ENCODE measurements at places on chromosomes 1 and 21. TPM values are rescaled to one million over a fixed set of nuclear protein-coding genes. Genes with fewer than 3 reads are reported as not detected.

- no peak for DNase-seq
Measured at GRCh38 chr1:74343216-74343615, 108.0 kb downstream of the TNNI3K start.

- DNase-seq, result no peak
Measured at GRCh38 chr1:213256438-213257087, 205.5 kb downstream of the RPS6KC1 start.

The MNDA gene
- total RNA-seq, result not detected

DNA sequence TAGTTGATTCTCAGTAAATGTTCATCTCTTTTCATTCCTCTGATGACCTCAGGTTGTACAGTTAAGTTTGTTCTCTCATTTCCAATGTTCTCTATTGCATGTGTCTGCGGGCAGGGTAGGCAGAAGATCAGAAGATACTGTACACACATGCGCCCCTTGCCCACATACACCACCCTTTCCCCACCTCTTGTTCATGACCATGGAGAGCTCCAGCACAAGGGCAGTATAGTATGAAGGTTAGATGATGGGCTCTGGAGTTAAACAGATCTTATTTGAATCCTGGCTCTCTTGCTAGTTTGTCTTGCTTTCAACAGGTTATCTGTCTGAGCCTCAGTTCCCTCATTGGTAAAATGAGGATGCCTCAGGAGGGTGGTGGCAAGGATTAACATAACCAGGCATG lies 17.8 kb upstream of the PLD5 start:
- no peak for DNase-seq

DNA sequence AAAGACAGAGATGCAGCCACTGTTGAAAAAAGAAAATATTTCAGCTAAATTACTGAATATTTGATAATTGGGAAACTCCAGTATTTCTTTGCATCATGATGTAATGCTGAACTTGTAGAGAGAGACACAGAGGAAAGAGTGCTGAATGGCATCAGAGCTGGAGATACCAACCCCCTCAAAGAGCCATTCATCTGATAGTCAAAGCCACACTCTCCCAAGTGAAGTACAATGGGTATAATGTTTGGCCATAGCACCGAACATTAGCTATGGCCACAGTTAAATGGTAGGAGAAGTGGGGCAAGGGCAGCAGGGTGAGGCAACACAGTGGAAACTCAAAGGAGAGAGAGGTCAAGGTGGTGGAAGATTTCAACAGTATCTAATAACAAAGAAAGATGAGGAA lies 107.5 kb upstream of the TNFSF4 start:
- no peak for DNase-seq

DNA sequence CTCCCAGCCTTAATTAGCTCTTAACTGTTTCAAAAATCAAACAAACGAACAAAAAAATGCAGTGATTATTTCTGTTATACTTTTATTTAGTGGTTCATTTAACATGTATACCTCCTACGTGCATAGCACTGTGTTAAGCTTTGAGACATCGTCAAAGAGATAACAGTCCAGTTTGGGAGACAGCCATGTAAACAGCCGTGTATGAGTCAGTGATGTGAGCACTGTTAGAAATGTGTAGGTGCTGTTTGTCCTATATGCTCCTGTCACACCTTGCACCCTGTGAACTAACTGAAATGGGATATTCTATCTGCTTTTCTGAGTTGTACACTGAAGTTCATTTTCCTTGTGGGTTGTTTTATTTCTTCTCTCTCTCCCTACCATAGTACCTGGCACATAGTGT lies 109.7 kb upstream of the CACYBP start:
- DNase-seq, result no peak

GRCh38 chr1:205477759-205478247 lies 22.0 kb upstream of the BLACAT1 start:
- no peak for DNase-seq

DNA sequence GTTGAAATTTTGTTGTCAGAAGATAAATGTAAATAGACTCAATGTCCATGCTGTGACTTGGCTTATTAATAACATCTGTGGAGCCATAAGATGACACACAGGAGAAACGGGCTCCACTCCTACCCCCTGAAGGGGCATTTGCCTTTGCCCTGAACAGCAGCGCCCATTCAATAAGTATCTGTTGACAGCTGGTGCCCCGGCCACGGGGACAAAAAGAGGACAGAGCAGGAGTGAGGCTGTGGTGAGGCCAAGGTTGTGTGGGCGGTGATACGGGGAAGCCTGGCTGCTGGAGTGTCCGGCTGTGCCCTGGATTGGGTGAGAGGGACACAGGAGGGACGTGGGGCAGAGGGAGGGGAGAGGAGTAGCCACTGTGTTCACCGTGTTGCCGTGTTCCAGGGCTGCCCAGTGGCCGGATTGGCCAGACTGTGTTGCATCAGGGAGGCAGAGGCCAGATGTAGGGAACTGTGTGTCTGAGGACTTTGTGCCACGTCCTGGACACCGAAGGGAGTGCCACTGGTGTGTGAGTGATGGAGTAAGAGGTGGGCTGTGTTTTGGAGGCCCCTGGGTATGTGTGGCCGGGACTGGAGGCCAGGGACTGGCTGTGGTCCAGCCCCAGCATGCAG lies 15.1 kb downstream of the PRMT2 start:
- DNase-seq, result no peak

The CELA2A gene
- total RNA-seq, result not detected

- no peak for DNase-seq
Measured at GRCh38 chr1:54708385-54708784, 7.3 kb upstream of the TTC4 start.

DNA sequence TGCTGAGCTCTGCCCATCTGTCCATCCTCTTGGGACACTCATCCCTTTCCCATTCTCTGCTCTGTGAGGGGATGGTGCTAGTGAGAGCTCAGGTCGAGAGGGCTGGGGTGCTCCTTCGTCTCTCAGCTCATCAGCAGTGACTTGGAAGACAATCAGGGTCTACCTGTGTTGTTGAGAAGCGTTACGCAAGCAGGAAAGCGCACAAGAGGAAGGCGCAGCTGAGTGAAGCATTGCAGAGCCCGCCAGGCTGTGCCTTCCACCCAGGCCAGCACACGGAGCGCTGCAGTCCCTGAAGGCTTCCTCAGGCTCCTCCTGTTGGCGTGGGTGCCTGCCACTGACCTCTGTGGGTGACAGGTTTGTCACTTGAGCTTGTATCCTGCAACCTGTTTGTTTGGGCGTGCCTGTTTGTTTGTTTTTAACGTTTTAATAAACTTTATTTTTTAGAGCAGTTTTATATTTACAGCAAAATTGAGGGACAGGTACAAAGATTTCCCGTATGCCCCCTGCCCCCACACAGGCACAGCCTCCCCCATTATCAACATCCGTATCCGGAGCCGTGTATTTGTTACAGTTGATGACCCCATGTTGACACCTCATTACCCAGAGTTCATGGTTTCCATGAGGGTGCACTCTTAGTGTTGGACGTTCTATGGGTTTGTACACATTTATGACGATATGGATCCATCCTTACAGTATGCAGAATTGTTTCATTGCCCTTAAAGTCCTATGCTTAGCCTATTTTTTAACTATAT lies 36.7 kb downstream of the ADARB1 start:
- DNase-seq, result no peak

DNA sequence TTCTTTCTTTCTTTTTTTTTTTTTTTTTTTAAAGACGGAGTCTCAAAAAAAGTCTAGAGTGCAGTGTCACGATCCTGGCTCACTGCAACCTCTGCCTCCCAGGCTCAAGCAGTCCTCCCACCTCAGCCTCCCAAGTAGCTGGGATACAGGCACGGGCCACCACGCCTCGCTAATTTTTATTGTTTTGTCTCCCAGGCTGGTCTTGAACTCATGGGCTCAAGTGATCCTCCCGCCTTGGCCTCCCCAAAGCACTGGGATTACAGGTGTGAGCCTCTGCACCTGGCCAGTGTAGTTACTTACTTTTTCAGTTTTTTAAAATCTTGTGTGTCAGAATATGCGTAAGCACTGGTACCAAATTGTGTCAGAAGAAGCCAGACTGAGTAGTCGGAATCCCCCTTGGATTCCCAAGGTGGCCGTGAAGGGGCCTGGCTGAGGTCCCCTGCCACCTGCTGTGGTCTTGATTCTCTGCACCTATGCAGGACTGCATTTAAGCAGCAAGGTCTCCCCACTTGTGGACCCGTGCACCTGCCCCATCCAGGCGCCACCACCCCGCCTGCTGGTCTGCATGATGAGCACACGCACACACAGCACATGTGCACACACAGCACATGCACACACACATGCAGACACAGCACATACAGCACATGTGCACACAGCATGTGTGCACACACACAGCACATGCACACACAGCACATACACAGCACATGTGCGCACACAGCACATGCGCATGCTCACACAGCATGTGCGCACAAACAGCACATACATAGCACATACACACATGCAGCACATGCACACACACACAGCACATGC lies 47.5 kb downstream of the PCNT start:
- DNase-seq, result no peak

The WNT3A gene
- not detected for total RNA-seq

DNA sequence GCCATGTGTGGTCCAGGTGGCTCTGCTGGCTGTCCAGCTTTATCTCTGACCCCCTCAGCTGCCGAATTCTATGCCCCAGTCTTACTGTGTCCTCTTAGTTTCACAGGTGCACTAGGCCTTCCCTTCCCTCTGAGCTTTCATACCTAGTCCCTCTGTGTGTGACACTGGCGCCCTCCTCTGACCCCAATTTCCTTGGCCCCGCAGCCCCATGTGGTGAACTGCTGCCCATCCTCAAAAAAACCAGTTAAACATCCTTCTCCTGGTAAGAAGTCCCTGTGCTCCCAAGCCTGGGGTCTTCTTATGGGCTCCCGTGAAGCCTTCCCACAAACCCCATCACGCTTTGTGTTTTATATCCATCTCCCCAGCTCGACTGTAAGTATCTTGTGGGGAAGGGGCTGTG lies 93.9 kb upstream of the TSPAN2 start:
- no peak for DNase-seq

The NIT1 gene
- total RNA-seq, result 53.9 TPM

The NID1 gene
- total RNA-seq, result 90.3 TPM

The PGBD5 gene
- total RNA-seq, result 19.7 TPM

- DNase-seq, result peak; percentile 50
Measured at GRCh38 chr1:150548632-150549495, at the start of gene ADAMTSL4. TSS of gene ADAMTSL4 (plus strand) at chr1:150549408. CDS start at chr1:150552289, 2,881 bp downstream.

The DNAJC28 gene
- total RNA-seq, result 2.4 TPM

- DNase-seq, result no peak
Measured at GRCh38 chr1:33512226-33513011, 40.0 kb downstream of the ZSCAN20 start.

- DNase-seq, result peak; percentile 46
Measured at GRCh38 chr1:205983925-205984725, 19.1 kb downstream of the RAB7B start.

The NPR1 gene
- total RNA-seq, result 0.93 TPM

GRCh38 chr1:234933475-234933874 lies 195.2 kb downstream of the TOMM20 start:
- DNase-seq, result no peak

- no peak for DNase-seq
Measured at GRCh38 chr1:165143437-165144065, 213.0 kb downstream of the LMX1A start.

- DNase-seq, result peak; percentile 50
Measured at GRCh38 chr21:32940079-32941014, 85.4 kb upstream of the OLIG2 start.

DNA sequence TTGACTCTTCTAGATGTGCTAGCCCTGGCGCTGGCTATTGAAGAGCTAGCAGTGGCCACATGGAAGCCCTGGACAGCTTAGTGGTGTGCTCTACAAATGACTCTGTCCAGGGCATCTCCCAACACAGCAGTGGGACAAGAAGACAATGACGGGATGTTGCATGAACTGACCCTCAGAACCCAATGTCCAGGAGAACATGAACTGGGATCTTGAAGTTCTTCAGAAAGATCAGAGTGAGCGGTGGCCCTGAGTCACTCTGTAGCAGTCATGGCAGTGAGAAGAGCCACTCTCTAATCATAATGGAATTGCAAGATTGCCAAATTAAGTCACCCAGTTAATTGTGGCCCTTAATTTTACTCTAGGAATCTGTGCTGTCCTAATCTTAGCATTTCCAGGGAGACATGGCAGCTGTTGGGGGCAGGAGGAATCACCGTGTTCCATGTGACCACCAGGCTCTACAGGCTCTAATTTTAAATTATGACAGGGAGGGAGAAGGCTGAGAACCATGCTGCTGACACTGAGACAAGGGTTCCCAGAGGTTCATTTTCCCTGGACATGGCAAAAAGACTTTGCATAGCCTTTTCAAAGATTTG lies 10.2 kb upstream of the OBSCN start:
- no peak for DNase-seq

DNA sequence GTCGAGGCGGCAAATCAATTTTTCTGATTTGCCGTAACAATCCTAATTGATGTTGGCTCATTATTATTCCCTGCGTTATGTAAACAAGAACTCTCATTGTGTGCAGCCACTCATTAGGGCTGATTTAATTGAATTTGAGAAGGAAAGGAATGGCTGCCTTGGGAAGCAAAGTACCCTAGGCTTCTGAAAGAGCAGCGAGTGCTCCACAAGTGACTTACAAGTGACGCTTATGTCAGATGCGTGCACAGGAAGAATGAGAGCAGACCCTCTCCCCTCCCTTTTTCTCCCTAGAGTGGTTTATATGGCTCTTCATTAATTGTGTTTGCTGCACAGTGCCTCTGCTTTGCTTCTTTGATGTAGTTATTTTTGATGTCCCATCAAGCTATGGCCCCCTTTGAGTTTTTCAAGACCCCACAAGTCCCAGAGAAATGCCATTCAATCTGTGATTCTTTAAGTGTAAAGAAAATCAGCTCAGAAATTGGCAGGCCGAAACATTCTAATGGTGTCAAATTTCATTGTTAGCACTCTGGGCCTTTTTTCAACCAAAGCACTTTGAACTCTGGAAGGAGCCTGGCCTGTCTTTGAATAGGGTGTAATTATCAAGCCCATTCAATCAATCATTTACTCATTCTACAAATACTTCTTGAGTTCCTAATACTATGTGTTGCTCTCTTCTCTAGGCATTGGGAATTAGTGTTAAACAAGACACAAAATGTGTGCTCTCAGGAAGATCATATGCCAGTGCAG lies 86.8 kb upstream of the VAV3 start:
- no peak for DNase-seq

DNA sequence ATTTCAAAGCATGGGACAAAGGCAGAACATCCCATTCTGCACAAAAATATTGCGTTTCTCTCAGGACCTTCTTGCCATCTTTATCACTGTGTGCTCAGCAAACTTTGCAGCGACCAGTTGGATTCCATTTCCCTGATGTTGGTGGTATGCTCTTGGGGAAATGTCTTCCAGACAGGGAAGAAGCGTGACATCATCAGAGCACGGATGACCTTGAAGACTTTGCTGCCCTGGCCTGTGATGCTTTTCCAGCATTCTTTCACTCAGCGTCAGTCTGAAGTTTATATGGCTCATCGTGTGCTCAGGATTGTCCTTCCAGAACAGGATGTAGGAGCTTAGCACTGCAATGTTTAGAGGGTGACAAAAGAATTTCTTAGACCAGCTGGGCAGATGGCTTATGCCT lies 131.4 kb upstream of the F3 start:
- DNase-seq, result no peak

DNA sequence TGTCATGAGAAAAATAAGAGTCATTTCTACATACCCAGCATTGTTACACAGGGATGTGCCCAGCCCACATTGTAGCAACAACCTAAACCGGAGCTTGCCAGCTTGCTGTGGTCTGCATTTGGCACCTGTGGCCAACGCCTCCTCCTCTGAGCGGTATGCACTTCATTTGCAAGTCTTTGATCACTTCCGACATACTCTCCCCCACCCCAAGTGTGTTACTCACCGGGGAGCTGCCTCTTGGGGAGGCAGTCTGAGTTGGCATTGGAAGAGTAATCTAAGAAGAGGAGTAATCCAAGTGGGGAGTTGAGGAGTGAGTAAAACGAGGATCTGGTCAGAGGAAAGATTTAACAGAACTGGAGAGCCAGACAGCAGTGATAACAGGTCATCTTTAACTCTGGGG lies 3.8 kb downstream of the BCL9 start:
- no peak for DNase-seq
